ENCODE measurements at places on chromosomes 4 and X.

DNA sequence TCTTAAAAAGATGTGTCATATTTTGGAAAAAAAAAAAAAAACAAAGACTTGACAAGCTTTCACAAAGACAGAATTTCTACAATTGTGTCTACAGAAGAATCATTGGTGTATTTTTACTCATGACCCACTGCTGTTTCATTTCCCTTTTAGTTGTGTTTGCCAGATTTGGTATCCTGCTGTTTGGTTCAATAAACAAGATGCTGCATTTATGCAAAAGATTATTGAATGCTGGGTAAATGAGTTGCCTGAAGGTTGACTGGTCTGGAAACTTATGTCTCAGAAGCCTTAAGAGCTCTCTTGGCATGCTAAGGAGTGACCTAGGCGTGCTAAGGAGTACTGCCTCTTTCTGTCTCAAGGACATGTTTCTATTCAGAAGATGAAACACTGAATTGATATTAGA, 64.9 kb upstream of the NPY2R start:
- DNase-seq, result no peak

DNA sequence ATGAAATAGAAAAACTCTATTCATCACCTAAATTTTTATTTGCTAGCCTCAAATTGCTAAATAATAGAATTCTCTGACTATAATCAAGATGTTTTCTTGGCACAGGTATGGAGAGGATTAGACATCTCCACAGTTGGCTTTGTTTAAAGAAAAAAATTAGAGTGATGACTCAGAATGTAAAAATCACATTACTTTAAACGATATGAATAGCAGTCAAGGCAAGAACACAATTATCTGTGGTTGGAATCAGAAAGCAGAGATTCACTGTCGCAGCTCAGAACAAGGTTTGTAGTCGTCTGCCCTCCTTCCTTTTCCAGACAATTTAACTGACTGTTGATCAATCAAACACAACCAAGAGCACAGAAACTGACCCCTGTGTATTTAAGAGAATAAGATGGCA, 32.2 kb upstream of the CCKAR start:
- DNase-seq, result no peak

- DNase-seq, result no peak
These were observed 8.2 kb downstream of the AREG start for GRCh38 chr4:74453037-74453635.

- no peak for DNase-seq
These were observed 63.4 kb downstream of the PSAPL1 start for GRCh38 chr4:7371210-7371941.

DNA sequence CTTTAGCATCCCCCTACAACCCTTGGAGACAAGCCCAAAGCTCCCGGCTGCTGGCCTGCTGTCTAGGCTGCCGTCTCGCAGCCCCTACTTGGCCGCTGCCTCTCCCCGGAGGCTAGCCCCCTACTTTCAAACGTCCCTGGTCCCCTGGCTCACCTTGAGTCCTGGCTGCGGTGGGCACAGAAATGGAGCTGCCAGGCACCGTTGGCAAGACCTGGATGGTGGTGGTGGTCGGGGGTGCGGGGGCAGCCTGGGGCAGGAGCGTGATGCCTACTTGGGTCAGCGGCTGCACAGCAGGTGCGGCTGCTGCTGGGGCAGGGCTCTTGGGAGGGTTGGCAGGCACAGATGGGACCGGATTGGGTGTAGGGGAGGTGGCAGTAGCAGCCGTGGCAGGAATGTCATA, 12.0 kb downstream of the HCFC1 start:
- no peak for DNase-seq

GRCh38 chrX:47579537-47579936, 2.7 kb upstream of the TIMP1 start:
- DNase-seq, result no peak

DNA sequence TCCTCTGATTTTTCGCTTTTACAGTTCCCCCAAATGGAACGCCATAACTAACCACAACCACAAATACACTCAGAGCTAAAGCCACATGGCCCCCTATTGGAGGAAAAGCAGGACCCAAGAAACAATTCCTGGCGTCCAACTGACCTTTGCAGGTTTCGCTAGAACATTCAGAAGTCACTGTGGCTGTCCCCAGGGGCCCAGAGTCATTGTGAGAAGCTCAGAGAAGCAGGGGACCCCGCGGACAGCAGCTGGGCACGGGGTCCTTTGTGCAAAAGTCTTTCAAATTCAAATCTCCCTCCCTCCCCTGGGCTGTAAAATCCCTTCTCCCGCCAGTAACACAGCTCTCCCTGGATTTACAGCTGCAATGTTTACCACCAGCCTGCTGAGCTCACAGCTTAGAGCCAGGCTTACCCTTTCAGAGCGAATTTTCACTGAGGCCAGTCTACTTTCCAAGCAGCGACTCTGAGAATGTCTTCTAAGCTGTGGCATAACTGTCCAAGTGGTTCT, 214.8 kb downstream of the CRLF2 start:
- DNase-seq, result no peak

DNA sequence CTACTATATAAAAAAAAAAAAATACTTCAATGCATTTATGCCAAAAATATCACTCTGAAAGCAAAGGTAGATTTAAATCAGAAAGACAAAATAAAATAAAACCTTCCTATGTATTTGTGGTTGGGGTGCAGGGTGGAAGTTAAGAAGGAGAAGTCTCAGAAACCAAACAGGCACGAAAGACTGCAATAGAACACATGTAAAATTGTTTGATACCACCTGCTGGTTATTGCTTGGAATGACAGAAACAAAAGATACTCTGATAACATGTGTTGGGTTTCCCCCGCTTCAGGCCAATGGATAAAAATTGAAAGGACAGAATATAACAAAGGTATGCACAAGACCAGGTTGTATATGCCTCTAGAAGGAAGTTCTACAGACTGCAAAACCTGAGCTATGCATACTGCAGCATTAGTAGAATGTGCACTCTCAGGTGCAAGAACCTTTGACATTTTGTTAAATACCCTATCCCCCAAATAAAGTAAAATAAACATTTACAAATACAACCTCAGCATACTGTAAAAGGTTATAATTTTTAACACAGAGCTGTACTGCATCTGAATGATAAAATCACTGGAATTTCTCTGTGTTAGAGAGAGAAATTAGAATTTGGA, 118.8 kb downstream of the GABRA2 start:
- DNase-seq, result peak; percentile 1

DNA sequence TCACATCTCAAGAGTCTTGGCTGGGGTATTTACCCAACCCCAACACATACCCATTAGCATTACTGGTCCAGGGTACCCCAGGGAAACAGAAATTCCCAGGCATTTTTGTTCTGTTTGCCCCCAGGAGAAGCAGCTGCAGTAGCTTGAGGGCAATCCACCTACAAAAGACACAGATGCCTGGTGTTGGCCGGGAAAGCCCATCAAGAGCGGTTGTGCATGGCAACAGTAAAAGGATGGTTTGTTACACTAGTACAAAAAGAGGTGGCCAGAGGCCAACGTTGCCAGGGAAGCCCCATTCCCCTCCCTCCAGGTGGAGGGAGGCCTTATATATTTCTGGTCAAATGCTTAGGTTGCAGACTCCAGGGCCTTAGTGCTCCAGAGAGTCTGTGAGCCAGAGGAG, 637.8 kb downstream of the BCOR start:
- peak; percentile 56 for DNase-seq

GRCh38 chr4:89109841-89110540, 1.3 kb upstream of the TIGD2 start:
- DNase-seq, result no peak

DNA sequence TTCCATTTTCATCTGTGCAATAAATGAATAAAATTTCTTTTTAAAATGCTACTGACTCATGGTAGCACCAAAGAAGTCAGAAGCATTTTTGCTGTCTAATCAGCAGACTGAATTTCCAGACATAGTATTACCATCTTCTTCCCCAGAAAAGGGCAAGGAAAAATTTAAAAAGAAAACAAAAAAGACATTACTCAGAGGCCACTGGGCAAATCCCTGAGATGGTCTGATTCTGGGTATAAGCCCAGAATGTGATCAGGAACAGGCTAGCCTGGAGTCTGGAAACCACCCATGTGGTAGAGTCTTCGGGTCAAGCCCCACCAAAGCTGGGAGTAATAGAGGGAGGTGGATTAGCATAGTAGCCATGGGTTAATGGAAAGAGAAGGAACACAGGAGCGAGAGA, 342.8 kb downstream of the FBXW7 start:
- no peak for DNase-seq

GRCh38 chr4:53752124-53752523, 160.8 kb upstream of the LNX1 start:
- no peak for DNase-seq

DNA sequence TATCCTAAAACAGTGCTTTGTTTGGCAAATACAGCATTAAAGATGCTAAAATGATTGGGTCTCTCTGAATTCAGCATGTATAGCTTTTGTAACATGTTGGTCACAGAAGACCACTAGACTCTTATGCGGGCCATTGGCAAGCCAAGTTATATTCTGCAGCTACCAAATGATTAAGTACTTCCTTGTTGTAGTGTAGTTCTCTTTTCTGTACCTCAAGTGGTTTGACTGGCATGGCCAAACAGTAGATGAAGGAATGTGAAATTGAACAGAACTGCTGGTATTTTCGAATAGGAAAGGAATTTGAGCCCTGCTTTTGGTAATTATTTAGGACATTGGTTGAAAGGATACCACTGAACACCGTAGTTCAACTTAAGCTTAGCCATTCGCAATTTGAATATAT, 193.9 kb upstream of the GPC4 start:
- DNase-seq, result no peak

GRCh38 chr4:81600520-81601357, 129.0 kb upstream of the RASGEF1B start:
- no peak for DNase-seq
